ENCODE measurements at places on chromosomes 16 and 17. TPM values are rescaled to one million over a fixed set of nuclear protein-coding genes. Genes with fewer than 3 reads are reported as not detected.

CCL4 gene
- total RNA-seq, result not detected

PLLP gene
- total RNA-seq, result 43.2 TPM

RNF227 gene
- 3.0 TPM for total RNA-seq

DNA sequence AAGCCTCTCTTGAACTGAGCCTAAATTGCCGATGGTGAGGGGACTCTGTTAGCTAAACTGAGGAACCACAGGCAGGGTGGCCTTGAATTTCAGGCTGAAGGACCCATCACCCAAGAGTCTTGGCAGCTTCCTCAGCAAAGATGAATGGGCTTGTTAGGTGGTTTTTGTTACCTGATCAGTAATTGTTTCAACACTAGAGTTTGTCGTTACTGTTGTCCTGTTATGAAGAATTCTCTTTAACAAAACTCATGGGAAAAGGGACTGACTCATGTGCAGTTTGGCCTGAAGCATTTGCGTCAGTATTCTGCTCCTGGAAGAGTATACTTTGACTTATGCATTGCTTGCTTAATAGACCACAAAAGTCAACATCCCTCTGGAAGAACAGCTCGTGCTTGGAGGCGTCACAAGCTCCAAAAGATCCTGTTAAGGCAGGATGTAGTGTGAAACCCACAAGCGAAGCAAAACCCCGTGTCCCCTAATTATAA is 206.0 kb downstream of the IRX3 start:
- H3K27ac ChIP-seq, result no peak overlapping the region
- no peak overlapping the region for H3K4me3 ChIP-seq
- no peaks in the 10 kb centered on the region for H3K4me1 ChIP-seq
- no peaks in the 10 kb centered on the region for H3K36me3 ChIP-seq

DNA sequence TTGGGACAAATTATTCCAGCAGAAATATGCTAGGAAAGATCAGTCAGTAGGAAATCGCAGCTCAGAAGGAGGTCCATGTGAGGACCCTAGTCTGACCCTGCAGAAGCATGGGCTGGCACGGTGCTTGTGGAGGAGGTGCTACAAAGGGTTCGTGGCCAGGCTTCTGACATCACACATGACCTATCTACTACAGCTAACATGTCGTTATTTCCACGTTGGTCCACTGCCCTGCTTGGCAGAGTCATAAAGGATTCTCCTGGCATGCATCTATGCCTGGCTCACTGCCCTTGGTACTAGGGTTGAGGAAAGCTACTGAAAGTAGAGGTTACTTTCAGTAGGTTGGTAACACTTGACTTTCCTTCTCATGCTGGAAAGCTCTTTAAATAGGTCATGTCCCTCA is 118.1 kb upstream of the SHISA6 start:
- H3K27ac ChIP-seq, result no peak overlapping the region
- H3K4me1 ChIP-seq, result no peaks in the 10 kb centered on the region
- no peaks in the 10 kb centered on the region for H3K27me3 ChIP-seq
- H3K4me3 ChIP-seq, result no peak overlapping the region
- H3K36me3 ChIP-seq, result no peaks in the 10 kb centered on the region

DNA sequence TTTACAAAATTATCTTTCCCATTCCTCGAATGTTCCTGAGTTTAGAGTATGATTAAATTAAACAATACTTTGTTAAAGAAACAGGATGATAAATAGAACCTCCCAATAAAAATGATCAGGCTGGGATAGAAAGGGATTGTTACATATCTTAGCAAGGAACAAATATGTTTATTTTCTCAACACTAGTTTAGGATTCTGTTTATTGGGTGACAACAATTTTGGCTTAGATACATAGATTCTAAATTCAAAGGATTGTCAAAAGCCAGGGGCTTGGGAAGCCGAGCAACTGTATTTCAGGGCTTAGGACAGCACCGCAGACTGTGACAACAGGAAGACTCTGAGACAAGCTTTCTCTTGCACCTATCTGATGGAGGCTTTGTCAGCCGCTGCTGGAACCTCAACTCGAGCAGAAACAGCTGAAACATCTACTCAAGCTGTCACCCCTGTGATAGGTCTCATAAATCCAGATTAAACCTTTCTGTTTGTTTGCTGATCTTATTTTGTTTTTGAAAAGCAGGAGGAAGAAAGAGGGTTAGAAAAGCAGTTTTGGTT is 562.8 kb upstream of the ZFHX3 start:
- no peaks in the 10 kb centered on the region for H3K27me3 ChIP-seq
- no peaks in the 10 kb centered on the region for H3K36me3 ChIP-seq
- no peak overlapping the region for H3K4me3 ChIP-seq
- DNase-seq, result no peak
- H3K4me1 ChIP-seq, result no peaks in the 10 kb centered on the region

GRCh38 chr16:71610447-71610846 is 15.5 kb upstream of the MARVELD3 start:
- no peaks in the 10 kb centered on the region for H3K27me3 ChIP-seq
- DNase-seq, result no peak
- no peak overlapping the region for H3K27ac ChIP-seq
- peaks cover 10% of the 10 kb centered on the region for H3K4me1 ChIP-seq
- H3K36me3 ChIP-seq, result no peaks in the 10 kb centered on the region

DNA sequence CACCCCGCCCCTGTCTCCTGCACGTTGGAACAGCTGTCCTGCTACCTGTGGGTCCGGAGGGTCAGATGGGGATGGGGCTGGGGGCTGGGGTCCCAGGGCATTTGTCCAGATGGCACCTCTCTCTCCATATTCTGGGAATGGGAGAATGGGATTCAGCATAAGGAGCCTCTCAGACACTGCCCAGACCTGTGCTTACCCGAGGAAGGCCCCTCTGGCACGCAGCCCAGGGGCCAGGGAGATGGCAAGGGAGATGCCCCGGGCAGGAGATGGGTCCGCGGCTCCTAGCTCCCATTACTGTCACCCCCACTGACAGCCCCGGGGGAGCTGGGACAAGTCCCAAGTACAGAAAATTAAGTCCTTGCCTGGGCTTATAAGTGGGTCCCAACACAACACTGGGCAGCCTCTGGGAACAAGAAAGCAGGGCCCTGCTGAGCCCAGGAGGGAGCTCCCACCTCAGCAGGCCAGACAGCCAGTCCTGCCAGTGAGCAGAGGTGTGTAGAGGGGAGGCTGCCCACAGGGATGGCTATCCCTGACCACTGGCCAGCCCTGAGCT is 1.8 kb downstream of the VASN start:
- H3K4me3 ChIP-seq, result no peak overlapping the region
- H3K27me3 ChIP-seq, result no peaks in the 10 kb centered on the region
- peak; percentile 40 for DNase-seq

DNA sequence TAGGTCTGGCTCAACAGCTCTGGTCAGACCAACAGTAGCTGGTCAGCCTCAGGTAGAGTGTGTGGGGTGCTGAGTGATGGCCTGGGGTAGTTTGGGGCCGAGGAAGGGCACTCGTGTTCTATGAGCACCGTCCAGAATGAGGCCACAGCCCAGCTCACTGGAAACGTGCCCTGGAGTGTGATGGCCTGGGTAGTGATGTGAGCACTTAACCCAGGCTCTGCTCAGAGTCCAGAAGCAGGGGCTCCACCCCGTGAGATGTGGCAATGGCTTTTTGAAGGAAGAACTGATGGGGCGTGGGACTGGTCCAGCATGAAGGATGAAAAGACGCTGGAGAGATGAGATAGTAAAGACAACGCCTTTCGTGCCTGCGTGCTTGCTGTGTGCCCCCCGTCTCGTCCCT is 35.3 kb downstream of the NTN1 start:
- H3K4me1 ChIP-seq, result peaks cover 6% of the 10 kb centered on the region
- H3K4me3 ChIP-seq, result no peak overlapping the region
- no peak overlapping the region for H3K27ac ChIP-seq
- DNase-seq, result no peak
- H3K36me3 ChIP-seq, result no peaks in the 10 kb centered on the region
- H3K27me3 ChIP-seq, result no peaks in the 10 kb centered on the region

GRCh38 chr17:13074026-13074425 is 56.2 kb upstream of the ELAC2 start:
- no peak overlapping the region for H3K4me3 ChIP-seq
- H3K36me3 ChIP-seq, result no peaks in the 10 kb centered on the region

GRCh38 chr16:88295671-88296436 is 86.9 kb upstream of the ZNF469 start:
- no peak overlapping the region for H3K4me3 ChIP-seq
- no peak overlapping the region for H3K27ac ChIP-seq
- DNase-seq, result no peak
- no peaks in the 10 kb centered on the region for H3K4me1 ChIP-seq
- no peaks in the 10 kb centered on the region for H3K36me3 ChIP-seq
- H3K27me3 ChIP-seq, result no peaks in the 10 kb centered on the region
